Muscle of leg (tissue), 16 donors: ENCODE measurements at places on chromosomes 1 and 21. TPM values are rescaled to one million over a fixed set of nuclear protein-coding genes. Genes with fewer than 3 reads are reported as not detected.

The VHLL gene
- polyA plus RNA-seq, result not detected

The SMIM1 gene
- 2.3 TPM for polyA plus RNA-seq

The CHIT1 gene
- polyA plus RNA-seq, result 0.38 TPM

The CD5L gene
- polyA plus RNA-seq, result not detected

The CFAP74 gene
- not detected for polyA plus RNA-seq

The CAPN9 gene
- polyA plus RNA-seq, result 1.3 TPM

The ACTL8 gene
- polyA plus RNA-seq, result not detected

The PLCH2 gene
- polyA plus RNA-seq, result 0.98 TPM

The RIMS3 gene
- 0.76 TPM for polyA plus RNA-seq

The RHEX gene
- polyA plus RNA-seq, result 0.38 TPM
